Sciatic nerve (tissue), 2 donors: ENCODE measurements at places on chromosomes 11 and 22. TPM values are rescaled to one million over a fixed set of nuclear protein-coding genes. Genes with fewer than 3 reads are reported as not detected.

Gene GPR83
- total RNA-seq, result 0.62 TPM

DNA sequence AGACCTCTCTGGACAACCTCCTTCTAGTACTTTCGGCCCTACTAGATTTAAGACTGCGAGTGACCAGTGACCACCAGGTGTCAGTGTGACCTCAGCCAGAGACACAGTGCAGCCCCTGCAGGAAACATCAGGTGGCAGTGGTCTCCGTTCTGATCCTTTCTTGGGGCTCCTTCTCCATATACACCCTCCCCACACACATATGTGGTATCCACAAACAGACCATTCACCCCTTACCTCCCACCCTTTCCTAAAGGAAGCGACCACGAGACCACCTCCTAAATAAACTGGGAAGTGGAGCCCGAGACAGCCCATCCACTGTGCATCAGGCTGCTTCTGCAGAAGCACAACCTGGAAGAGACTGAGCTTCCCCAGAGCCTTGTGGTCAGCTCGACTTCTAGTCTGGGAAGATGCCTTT lies 38.5 kb upstream of the CYP2D6 start:
- DNase-seq, result peak; percentile 81

DNA sequence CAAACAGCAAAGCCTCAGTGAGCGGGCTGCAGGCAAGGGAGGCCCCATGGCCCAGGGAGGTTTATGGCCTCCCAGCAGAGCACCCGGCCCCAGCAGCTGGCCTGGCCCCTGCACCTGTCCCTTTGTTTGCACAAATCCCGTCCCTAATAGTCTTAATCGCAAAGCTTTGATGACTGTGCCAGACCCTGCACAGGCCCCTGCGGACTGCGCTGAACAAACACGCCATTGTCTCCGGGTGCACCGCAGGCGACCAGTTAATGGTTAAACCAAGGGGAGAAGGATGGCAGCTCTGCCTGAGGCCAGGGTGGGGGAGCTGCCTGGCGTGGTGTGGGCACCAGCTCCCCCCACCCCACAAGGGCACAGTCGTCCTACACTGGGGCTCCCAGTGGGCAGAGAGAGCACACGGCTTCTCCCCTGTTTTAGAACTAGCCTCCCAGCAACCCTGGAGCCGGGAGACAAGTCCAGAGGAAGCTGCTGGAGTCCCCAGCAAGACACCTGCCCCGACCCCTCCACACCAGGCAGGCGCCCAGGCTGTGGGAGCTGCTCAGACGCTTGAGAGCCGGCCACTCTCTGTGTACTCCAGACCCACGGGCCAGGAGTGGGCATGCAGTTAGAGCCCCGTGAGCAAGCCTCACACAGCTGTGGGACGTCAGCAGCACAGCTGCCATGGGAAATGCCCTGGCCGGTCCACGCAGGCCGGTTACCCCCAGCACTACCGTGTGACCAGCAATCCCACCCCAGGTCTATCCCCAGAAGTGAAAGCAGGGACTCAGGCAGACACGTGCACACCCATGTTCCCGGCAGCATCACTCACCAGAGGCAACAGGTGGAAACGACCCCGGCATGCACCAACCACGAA lies 39.7 kb upstream of the TH start:
- peak; percentile 49 for DNase-seq

Gene RIMBP3C
- 0.36 TPM for total RNA-seq

Gene RNF169
- 23.8 TPM for total RNA-seq
